ENCODE measurements at places on chromosomes 12 and 14.

GRCh38 chr12:118436002-118436730 is 59.8 kb downstream of the SUDS3 start:
- DNase-seq: no peak

GRCh38 chr14:65879248-65880009 is 466.9 kb downstream of the FUT8 start:
- DNase-seq: no peak

GRCh38 chr14:70858641-70859040 is 48.6 kb upstream of the PCNX1 start:
- DNase-seq: no peak

DNA sequence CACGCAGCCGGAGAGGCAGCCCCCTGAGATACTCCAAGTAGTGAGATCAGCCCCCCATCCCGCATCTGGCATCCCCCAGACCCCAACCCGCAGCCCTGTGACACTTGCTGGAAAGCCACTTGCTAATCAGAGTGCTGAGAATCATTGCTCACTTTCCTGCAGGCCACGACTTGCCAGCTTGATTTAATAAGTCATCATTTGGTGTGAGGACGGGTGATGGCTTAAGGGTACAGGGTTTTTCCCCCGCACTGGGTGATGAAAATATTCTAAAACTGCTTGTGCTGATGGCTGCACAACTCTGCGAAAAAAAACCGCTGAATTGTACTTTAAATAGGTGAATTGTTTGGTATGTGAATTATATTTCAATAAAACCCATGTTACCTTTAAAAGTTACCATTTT is 171.2 kb downstream of the FOXN3 start:
- no peak for DNase-seq

DNA sequence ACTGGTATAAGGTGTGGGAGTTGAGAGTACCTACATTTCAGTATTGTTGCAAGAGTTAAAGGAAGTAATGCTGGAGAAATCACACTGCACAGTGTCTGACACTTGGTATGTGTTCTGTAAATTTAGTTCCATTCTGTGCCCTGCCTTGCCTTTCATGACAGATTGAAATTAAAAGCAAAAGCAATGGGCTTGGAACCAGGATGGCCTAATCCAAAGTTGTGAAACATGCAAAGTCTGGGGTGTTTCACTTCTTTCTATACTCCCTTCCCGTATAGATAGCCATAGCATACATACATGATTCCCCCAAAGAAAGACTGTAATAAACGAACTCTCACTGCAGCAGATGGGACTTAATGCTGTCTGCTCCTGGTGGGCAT is 281.1 kb downstream of the NRXN3 start:
- no peak for DNase-seq

DNA sequence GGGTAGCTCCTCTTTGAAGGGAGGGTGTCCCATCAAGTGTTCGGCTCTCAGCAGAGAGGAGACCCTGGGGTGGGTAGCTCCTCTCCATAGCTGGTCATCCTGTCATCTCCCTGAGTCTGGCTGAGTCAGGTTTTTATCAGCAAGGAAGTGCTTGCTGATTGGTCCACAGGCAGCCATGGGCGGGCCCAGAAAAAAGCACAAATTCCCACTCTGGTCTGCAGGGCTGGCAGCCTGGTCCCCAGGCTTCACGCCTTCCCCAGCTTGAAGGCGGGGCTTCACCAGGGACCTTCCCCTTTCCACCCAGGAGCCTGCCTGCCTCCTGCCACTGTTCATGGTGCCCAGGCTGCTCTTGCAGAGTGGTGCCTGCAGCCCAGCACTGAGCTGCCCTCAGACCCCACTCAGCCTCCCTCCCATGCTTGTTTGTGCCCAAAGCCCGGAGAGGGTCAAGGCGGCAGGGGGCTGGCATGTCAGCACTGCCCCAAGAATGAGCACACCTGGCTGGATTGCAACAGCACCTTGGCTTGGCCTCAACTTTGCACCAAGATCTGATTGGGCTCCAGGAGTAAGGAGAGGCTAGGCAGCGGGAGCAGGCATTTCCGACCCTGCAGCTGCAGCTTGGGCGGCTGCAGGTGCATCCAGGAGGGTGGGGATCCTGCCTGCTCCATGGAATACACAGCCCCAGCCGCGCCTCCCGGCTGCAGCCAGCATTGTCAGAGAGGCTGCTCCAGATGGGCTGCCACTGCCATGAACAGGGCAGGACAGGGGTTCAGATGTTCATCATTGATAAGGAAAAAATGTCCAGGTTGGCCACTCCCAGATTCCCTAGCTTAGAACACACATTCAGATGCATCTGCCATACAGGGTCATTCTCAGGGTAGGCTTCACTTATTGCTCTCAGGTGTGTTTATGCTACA is 22.0 kb upstream of the WDR89 start:
- no peak for DNase-seq

DNA sequence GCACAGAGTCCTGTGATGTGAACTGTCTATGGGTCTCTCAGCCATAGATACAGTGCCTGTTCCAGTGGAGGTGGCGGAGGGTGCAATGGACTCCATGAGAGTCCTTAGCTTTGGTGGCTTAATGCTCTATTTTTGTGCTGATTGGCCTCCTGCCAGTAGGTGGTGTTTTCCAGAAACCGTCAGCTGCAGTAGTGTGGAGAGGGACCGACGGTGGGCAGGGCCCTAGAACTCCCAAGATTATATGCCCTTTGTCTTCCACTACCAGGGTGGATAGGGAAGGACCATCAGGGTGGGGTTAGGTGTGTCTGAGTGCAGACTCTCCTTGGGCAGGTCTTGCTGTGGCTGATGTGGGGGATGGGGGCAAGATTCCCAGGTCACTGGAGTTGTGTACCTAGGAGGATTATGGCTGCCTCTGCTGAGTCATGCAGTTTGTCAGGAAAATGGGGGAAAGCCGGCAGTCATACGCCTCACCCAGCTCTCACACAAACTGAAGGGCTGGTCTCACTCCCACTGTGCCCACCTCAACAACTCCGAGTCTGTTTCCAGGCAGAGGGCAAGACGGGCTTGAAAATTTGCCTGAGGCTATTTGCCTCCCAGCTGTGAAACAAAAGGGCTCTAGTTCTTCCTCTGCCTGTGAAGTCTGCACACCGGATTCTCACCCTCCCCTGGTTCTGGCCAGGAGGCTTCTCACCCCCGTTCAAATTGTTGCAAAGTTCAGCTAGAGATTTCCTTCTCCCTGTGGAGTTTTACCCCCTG is 24.9 kb upstream of the ZDHHC17 start:
- no peak for DNase-seq

GRCh38 chr12:71935594-71935993 is 3.1 kb upstream of the TPH2 start:
- DNase-seq: no peak

DNA sequence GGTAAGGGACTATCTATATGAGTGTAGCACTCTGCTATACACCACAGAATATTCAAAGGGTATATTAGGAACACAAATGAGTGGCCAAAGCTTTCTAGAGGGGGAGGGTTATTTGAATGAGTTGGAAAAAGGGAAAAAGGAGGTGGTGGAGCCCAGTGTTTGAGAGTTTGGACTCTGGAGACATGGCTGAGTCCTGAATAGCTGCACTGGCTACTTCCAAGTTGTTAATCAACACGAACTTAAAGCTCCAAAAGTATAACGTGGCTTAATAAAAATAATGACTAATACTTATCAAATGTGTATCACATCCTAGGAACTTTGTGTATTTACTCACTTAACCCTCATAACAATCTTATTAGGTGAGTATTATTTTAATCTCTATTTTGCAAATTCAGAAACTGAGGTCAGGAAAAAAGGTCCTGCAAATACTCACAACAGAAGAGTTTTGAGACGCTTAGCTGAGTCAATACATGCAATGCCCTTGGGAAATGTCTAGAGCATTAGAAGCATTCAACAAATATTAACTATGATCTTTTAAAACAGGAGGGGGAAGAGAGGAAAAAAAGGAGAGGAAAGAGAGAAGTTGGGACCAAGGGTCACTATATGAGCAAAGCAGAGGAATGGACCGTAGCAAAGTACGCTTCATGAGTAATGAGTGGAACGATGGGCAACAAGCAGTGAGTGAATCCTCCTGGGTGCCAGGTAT is 189.5 kb upstream of the HMGA2 start:
- DNase-seq: no peak

All from activated T-helper 9 cell treated with anti-CD3 and anti-CD28 coated beads, Interleukin-2, amount 50 U/mL, for 16 hours (primary cell).